ENCODE measurements at places on chromosomes 3 and 15. TPM values are rescaled to one million over a fixed set of nuclear protein-coding genes. Genes with fewer than 3 reads are reported as not detected.

BDH1 gene
- total RNA-seq: 33.3 TPM

DNA sequence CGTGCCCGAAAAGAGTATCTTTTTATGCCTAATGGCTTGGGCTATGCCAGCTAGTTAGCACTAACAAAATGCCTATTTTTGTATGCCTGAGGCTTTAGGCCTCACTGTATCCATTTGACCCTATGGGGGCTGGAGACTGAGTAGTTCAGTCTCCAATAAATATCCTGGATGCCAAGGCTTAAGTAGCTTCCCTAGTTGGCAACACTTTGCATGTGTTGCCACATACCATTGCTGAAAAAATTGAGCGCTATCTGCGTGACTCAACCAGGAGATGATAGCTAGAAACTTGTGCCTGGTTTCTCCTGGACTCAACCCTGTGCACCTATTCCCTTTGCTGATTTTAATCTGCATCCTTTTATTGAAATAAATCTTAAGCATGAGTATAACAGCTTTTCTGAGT, 58.4 kb upstream of the ATP2C1 start:
- no peak for DNase-seq
- no peaks in the 10 kb centered on the region for H3K4me1 ChIP-seq
- no peaks in the 10 kb centered on the region for H3K36me3 ChIP-seq
- H3K4me3 ChIP-seq: no peak overlapping the region
- no peaks in the 10 kb centered on the region for H3K27me3 ChIP-seq

- H3K4me1 ChIP-seq: peaks cover 11% of the 10 kb centered on the region
- H3K27ac ChIP-seq: peak overlapping the region; percentile 67
- peak overlapping the region; percentile 25 for H3K4me3 ChIP-seq
These were observed 35.6 kb upstream of the RAB11A start for GRCh38 chr15:65833501-65834205.

DNA sequence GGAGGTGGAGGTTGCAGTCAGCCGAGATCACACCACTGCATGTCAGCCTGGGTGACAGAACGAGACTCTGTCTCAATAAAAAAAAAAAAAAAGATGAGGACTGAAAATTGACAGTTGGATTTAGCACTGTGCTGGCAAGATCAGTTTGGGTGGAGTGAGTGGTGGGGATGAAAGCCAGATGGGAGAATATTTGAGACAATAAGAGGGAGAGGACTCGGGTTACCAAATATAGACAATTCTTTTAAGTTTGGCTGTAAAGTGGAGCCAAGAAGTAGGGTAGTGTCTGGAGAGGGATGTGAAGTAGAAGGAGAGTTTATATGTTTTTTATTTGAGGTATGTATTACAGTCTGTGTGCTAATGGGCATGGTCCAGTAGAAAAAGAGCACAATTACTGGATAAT, 20.4 kb downstream of the TMOD3 start:
- peaks cover 8% of the 10 kb centered on the region for H3K4me1 ChIP-seq
- no peaks in the 10 kb centered on the region for H3K27me3 ChIP-seq
- no peaks in the 10 kb centered on the region for H3K36me3 ChIP-seq
- no peak for DNase-seq
- H3K27ac ChIP-seq: no peak overlapping the region

- H3K4me3 ChIP-seq: no peak overlapping the region
- H3K36me3 ChIP-seq: no peaks in the 10 kb centered on the region
- H3K27ac ChIP-seq: no peak overlapping the region
- H3K27me3 ChIP-seq: no peaks in the 10 kb centered on the region
These were observed 544.8 kb downstream of the AGBL1 start for GRCh38 chr15:86624261-86625036.

GRCh38 chr15:85583923-85584390, 203.6 kb downstream of the AKAP13 start:
- H3K4me3 ChIP-seq: no peak overlapping the region
- DNase-seq: no peak
- H3K36me3 ChIP-seq: peaks cover 97% of the 10 kb centered on the region

- no peak overlapping the region for H3K4me3 ChIP-seq
- no peak for DNase-seq
These were observed 15.2 kb downstream of the ST3GAL6 start for GRCh38 chr3:98778383-98778782.

- peaks cover 7% of the 10 kb centered on the region for H3K4me1 ChIP-seq
- no peak for DNase-seq
- H3K27ac ChIP-seq: no peak overlapping the region
- H3K27me3 ChIP-seq: no peaks in the 10 kb centered on the region
These were observed 5.3 kb upstream of the CALML4 start for GRCh38 chr15:68210409-68210756.

GRCh38 chr15:92376109-92376508, 17.6 kb upstream of the ST8SIA2 start:
- H3K27me3 ChIP-seq: no peaks in the 10 kb centered on the region
- H3K4me1 ChIP-seq: peaks cover 6% of the 10 kb centered on the region
- H3K36me3 ChIP-seq: no peaks in the 10 kb centered on the region

GRCh38 chr3:148955544-148956346, 35.6 kb upstream of the GYG1 start:
- H3K4me1 ChIP-seq: no peaks in the 10 kb centered on the region
- H3K36me3 ChIP-seq: no peaks in the 10 kb centered on the region
- peak; percentile 75 for DNase-seq
- H3K27ac ChIP-seq: no peak overlapping the region

- no peak overlapping the region for H3K27ac ChIP-seq
- H3K36me3 ChIP-seq: no peaks in the 10 kb centered on the region
- H3K4me3 ChIP-seq: no peak overlapping the region
- no peaks in the 10 kb centered on the region for H3K4me1 ChIP-seq
- peaks cover 7% of the 10 kb centered on the region for H3K27me3 ChIP-seq
These were observed 158.0 kb upstream of the P2RY1 start for GRCh38 chr3:152676810-152677379.

- no peaks in the 10 kb centered on the region for H3K27me3 ChIP-seq
- H3K27ac ChIP-seq: peak overlapping the region; percentile 83
- peak overlapping the region; percentile 70 for H3K4me3 ChIP-seq
- H3K4me1 ChIP-seq: peaks cover 19% of the 10 kb centered on the region
- H3K36me3 ChIP-seq: no peaks in the 10 kb centered on the region
These were observed 126.4 kb downstream of the PTPRG start for GRCh38 chr3:61687663-61688306.

GRCh38 chr3:111636366-111636885, 41.3 kb upstream of the ZBED2 start:
- peaks cover 13% of the 10 kb centered on the region for H3K4me1 ChIP-seq
- H3K4me3 ChIP-seq: peak overlapping the region; percentile 4
- H3K27me3 ChIP-seq: no peaks in the 10 kb centered on the region
- H3K36me3 ChIP-seq: no peaks in the 10 kb centered on the region

DNA sequence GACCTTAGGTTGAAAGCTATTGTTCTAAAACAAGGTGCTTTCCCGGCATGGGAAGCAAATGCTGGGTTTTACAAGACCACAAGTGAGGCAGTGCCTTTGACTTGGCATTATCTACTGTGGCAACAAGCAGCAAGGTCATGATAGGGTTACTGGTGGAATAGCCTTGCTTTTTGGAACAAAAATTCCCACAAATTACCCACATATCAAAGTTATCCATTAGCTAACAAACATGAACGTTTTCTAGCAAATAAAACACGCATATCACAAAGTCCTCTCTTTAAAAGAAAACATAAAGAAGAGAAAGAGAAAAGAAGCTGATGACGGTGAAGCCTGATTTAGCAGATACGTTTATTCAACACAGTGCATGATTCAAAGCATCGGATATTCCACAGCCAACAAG, 57.6 kb downstream of the SETMAR start:
- H3K4me3 ChIP-seq: no peak overlapping the region
- H3K4me1 ChIP-seq: no peaks in the 10 kb centered on the region
- no peak for DNase-seq
- no peaks in the 10 kb centered on the region for H3K36me3 ChIP-seq
- H3K27me3 ChIP-seq: peaks cover 37% of the 10 kb centered on the region
- H3K27ac ChIP-seq: no peak overlapping the region
